ENCODE measurements at places on chromosomes 7 and 10.

GRCh38 chr7:4288791-4289394 is 393.2 kb upstream of the FOXK1 start:
- no peak for DNase-seq

DNA sequence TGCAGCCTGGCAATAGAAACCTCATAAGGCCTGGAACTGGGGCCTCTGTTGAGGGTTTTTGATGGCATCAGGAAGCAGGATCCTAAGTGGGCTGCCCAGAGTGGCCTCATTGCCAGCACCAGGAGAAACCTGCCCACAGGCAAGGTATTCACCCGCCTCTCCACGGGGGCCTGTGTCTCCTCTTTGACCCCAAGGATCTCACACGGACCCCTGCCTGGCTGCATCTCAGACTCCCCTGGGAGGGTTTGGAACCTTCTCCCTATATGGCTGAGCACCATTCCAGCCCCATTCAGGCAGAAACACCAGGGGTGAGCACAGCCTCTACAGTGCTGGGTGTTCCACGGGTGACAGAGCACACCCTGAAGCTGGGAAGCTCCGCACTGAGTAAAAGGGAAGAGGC is 14.6 kb upstream of the C10orf71 start:
- no peak for DNase-seq

DNA sequence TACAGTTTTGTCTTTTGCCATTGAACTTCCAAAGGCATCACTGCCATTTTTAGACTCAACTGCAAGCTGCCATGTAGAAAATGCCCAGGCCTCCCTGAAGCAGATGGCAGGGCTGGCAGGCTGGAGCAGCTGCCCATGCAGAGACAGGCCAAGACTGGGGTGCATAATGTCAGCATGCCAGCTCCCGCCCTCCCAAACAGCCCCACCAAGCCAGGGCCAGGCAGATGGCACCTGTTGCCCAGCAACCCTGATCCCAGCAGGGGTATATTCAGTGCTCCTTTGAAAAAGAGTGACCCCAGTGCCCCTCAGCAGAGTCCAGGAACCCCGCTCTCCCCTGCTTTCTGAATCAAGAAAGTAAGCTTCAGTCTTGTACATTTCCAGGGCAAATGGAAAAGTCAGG is 32.6 kb downstream of the VSTM4 start:
- no peak for DNase-seq

GRCh38 chr7:76424413-76425111 is at the start of gene ZP3:
Gene ZP3 (plus strand): TSS chr7:76424950. CDS start chr7:76424965, 15 bp downstream.
- DNase-seq, result no peak

GRCh38 chr7:142603870-142604448 is 145.3 kb upstream of the PRSS1 start:
- DNase-seq, result peak; percentile 52

- DNase-seq, result no peak
These were observed 93.9 kb upstream of the AGR3 start for GRCh38 chr7:16975712-16976111.

DNA sequence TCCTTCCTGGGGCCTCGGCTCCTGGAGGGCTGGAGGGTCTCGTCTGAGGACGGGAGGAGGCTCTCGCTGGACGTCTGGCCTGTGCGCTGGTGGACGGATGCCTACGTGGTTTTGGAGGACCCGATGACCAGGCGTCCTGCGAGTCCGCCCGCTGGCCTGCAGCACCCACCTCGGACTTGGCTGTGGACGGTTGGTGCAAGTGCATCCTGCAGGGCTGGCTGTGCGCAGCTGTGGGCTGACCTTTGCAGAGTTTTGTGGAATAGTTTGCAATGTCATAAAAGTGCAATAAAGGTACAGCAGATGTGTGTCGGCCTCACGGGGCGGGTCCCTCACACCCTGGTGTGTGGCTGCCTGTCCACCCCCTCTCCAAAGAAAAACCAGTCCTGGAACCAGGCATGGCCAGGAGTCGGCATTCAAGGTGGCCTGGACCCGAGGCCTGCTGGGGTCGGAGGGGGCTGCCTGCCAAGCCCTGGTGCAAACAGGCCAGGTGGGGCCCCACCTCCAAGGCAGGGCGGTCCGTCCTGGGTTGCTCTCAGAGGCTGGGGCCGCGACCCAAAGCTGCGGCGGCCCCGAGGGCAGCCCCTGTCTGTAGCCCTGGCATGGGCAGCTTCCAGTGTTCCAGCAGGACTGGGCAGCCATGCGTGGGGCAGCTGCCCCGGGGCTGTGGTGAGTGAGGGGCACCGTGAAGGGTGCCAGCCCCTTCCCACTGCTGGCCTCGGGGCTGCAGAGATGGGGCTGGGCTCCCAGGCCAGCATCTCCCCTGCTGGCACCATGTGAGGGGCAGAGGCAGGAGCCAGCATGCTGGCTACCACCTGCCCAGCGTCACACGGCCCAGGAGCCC is 29.3 kb upstream of the FOXL3 start:
- DNase-seq, result no peak

GRCh38 chr10:37752334-37752875 is 105.0 kb downstream of the ZNF248 start:
- DNase-seq, result no peak

All from activated gamma-delta T cell treated with Interleukin-2 at 50 U/mL for 16 hours (primary cell).